Cortex of kidney (tissue), 1 donor: ENCODE measurements at places on chromosomes 5 and 9.

GRCh38 chr5:54868511-54869483 lies 116.6 kb downstream of the ESM1 start:
- no peak for DNase-seq

DNA sequence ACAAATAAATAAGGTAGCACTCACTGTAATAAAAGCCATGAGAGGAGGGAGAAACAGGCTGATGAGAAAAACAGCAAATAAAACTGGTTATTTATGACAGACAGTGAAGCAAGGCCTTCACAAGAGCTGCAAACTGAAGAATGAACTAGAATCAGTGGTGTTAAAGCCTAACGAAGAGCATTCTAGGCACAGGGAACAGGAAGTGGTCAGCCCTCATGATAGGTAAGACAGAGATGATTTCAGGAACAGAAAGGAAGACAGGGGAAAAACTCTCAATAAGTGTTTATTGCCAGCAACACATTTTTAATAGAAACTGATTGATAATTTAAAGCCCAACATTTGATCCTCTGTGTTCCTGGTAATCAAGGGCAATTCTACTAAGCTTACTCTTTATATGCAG lies 124.5 kb downstream of the EDIL3 start:
- no peak for DNase-seq

DNA sequence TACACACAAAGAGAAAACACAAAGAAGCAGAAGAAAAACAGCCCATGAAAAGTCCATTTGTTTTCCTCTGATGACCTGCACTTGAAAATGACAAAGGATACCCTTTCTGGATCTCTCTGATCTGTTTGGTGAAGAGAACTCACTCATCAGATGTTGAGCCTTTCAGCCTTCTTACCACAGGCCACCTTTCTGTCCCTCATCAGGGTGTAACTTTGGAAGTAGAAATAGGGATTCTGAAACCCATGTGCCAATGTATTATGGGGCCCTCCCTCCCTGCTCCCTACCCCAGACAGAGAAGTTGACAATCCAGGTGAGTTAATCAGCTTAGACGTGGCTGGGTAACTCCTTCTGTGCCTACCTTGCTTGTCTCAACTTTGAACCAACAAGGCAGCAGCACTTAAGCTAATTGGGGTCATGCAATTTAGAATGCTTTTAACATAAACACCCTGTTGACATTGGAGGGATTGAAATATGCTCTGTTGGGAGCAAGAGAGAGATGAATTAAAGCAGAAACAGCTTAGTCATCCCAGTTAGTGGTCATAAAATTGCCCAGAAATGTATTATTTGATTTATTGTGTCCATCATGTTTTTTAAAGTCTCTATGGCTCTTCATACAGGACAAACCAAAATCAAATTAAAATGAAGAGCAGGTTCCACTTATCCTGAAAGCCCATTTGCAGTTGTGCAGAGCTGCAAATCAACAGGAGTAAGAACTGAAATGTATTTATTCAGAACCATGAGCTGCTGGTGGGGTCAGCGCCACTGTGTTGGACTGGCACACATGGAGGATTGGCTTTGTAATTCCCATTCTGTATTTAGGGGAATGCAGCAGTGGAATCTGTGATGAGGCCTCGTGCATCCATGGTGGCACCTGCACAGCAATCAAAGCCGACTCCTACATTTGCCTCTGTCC lies 132.0 kb downstream of the LIFR start:
- no peak for DNase-seq

DNA sequence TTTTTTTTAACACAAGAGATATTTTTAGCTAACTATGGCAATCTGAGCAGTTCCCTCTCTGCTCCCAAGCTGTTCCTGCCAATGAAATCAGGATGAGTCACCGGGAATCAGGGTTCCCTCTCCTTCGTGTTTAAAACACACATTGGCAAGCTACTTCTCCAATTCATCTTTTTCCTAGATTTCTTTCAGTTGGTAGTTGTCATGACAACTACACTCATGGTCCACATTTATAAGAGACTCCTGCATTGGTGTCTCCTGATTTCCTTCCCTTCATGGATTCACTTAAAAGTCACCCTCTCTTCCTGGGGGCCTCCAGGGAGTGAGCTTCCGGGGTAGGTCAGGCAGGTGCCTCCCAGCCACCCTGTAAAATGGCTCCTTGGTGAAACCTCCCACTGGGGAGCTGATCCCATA lies 72.3 kb upstream of the NIPAL4 start:
- no peak for DNase-seq

- DNase-seq, result no peak
These were observed 624 bp downstream of the FBXW11 start for GRCh38 chr5:172005708-172006320.

- no peak for DNase-seq
These were observed 47.1 kb downstream of the MAT2B start for GRCh38 chr5:163552536-163552935.

DNA sequence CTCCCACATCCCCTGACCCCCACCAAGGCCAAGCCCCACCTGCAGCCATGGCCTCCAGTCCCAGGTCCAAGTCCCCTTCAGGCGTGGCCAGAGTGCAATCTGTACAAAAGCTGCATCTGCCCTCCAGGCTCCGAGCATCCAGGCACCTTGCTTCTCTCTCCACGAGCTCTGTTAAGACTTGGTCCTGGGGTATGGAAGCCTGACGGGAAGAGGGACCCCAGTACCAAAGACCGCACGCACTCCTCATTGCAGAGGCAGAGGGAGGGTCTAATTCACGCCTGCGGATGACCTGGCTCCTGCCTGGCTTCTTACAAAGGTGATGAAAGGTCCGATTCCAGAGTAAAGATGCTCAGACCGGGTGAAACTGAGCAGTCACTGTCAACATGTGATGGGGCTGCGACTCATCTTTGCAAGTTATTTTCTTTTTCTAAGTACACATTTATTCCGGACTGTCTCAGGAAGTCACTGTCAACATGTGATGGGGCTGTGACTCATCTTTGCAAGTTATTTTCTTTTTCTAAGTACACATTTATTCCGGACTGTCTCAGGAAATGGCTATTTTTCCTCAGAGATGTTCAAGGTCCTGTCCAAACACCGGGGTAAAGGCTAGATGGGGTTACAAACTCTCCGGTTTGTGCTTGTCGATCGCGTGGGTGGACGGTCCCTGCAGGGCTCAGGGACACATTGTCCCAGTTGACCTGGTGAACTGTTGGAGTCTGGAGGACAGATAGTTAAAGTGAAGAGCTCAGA lies 252.0 kb upstream of the IRX4 start:
- DNase-seq, result no peak

- DNase-seq, result no peak
These were observed 98.4 kb downstream of the MAPKAP1 start for GRCh38 chr9:125608489-125609224.

DNA sequence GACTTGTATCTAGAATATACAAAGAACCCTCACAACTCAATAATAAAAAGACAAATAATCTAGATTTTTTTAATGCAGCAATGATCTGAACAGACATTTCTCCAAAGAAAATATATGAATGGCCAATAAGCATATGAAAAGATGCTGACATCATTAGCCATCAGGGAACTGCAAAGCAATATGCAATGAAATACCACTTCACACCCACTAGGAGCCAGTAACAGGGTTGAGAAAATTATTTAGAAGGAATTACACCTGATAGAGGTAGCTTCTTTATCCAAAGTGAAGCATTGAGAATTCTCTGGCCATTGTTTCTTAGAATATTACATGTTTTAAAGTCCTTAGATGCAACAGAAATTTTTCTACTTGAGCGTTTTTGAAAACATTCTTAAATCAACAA lies 316.9 kb downstream of the KCNN2 start:
- no peak for DNase-seq

DNA sequence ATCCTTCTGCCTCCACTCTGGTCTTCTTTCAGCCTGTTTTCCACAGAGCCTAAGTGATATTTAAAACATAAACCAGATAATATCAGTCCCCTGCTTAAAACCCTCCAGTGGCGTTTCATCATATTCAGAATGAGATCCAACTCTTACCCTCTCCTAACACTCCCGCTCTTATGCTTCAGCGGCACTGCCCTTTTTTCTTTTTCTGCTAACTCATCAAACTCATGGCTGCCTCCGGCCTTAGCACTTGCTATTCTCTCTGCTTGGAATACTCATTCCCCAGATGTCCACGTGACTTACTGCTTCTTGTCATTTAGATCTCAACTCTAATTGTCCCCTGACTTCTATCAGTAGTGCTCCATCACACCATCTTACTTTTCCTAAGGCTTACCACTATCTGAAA lies 73.6 kb downstream of the PIP5K1B start:
- DNase-seq, result no peak

GRCh38 chr9:131610231-131610761 lies 65.0 kb downstream of the PRRT1B start:
- no peak for DNase-seq

- DNase-seq, result no peak
These were observed 70.2 kb upstream of the STXBP1 start for GRCh38 chr9:127541865-127542264.

DNA sequence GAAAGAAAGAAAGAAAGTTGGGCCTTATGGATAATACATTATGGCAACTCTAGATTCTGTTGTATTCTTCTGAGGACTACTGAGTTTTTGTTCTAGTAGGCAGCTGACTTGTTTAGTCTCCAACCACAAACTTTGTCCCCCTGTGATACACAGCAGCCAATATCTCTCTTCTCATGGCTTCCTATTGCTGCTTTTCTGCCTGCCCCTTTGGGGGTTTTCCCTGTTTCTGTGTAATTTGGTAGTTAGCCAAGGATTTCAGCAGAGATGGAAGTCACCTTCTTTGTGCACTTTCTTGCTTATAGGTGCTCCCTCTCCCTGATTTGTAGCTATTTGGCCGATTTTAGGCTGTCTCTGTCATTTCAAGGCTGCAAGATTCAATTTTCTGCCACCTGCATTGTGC lies 109.6 kb downstream of the FGF1 start:
- DNase-seq, result no peak

DNA sequence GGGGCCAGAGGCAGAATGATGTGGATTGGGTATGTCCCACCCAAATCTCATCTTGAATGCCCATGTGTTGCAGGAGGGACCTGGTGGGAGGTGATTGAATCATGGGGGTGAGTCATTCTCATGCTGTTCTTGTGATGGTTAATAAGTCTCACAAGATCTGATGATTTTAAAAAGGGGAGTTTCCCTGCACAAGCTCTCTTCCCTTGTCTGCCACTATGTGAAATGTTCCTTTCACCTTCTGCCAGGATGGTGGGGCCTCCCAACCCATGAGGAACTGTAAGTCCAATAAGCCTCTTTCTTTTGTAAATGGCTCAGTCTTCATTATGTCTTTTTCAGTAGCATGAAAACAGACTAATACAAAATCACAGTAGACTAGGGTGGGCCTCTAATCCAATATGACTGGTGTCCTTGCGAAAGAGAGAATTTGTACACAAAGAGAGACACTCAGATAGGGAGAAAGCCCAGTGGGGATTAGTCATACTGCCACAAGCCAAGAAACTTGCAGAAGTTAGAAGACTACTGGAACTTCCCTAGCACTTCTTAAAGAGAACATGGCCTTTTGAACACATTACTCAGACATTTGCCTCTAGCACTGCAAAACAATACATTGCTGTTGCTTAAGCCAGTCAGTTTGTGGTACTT lies 68.4 kb downstream of the ANXA1 start:
- no peak for DNase-seq

DNA sequence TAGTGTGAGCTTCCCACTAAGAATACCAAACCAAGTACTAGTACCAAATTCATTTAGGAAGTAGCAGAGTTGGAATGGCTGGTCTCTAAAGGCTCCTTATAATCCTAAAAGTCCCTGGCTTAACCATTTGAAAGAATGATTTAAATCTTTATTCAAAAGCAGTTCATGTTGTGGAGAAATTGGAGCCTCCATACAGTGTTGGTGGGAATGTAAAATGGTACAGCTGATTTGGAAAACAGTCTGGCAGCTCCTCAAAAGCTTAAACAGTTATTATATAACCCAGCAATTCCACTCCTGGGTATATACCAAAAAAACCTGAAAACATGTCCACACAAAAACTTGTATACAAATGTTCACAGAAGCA lies 2.9 kb downstream of the PLIN2 start:
- DNase-seq, result no peak

- DNase-seq, result no peak
These were observed 9.3 kb downstream of the FBN2 start for GRCh38 chr5:128528637-128529255.

- no peak for DNase-seq
These were observed 591.7 kb downstream of the CSNK1G3 start for GRCh38 chr5:124103671-124104070.

DNA sequence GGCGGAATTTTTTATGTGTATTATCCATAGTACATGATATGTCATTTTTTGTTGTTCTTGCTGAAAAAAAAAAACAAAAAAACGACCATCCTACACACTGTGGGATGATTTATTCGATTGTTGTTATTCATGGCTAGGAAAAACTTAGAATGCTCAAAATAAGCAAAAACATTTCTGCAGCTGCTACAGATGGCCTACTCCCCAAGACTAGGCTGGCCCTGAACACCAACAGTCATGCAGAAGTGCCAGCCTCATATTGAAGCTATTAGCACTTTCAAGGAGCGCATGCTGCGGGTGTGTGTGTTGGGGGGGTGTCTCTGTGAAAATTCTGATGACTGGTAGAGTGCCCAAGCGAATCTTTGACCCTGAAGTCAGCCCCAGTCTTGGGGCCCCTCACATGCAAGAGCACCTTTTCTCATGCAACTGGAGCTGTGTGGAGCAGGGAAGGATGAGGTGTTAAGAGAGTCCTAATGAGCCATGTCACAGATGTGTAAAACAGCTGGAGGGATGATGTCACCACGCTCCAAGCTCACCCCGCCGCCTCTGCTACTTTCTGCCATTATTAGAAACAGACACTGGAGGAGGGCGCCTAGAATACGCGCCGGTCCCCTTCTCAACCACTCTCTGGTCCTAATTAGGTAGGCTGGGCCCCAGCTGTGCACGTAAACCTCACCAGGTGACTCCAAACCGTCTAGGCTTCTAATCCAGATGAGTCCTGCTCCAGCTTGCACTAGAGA lies 61.0 kb upstream of the SMIM23 start:
- DNase-seq, result no peak

- DNase-seq, result no peak
These were observed 356.2 kb downstream of the NPR3 start for GRCh38 chr5:33067291-33067690.

- no peak for DNase-seq
These were observed 400.5 kb upstream of the TUSC1 start for GRCh38 chr9:26078706-26079105.

GRCh38 chr9:124256517-124257069 lies 1.2 kb upstream of the NEK6 start:
- DNase-seq, result no peak

- DNase-seq, result no peak
These were observed 6.7 kb upstream of the PHF2 start for GRCh38 chr9:93569621-93570174.

DNA sequence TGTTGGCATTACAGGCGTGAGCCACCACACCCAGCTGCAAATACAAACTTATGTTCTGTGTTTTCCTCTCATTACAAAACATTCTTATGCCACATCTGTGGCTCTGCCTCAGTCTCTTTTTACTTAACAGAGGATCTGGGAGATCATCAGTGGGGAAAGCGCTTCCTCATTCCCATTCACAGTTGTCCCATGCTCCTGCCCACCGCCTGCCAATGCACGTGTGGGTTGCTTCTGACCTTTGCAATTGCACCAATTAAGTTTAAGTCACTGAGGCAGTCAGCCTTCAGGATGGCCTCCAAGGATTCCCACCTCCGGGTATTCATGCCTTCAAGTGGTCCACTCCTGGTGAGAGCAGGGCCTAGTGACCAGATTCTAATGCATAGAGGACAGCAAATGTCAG lies 34.9 kb upstream of the EEIG1 start:
- no peak for DNase-seq
